CD4-positive, alpha-beta T cell (primary cell): ENCODE measurements at places on chromosomes 3 and 15.

DNA sequence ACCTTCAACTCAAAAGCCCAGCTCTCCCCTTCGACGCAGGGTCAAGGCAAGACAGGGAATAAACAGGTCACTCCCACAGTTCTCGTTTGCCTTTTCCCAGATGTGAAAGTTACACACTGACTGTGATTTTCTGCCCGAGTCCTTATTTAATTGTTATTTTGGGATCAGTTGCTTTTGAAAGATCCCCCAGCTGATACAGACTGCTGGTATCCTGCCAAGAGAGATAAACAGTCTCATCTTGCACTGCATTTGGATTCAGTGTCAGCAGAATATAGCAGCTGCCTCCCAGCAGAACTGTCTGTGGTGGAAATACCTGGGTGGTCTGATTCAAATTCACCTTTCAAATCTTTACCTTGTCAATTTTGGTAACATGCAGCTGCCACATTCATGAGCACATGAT is 56.0 kb upstream of the FAM3D start:
- no peak for DNase-seq

GRCh38 chr3:174346571-174346970 is 512.6 kb upstream of the NAALADL2 start:
- DNase-seq: no peak

- no peak for DNase-seq
These were observed 7.3 kb downstream of the ILDR1 start for GRCh38 chr3:122014741-122015140.

DNA sequence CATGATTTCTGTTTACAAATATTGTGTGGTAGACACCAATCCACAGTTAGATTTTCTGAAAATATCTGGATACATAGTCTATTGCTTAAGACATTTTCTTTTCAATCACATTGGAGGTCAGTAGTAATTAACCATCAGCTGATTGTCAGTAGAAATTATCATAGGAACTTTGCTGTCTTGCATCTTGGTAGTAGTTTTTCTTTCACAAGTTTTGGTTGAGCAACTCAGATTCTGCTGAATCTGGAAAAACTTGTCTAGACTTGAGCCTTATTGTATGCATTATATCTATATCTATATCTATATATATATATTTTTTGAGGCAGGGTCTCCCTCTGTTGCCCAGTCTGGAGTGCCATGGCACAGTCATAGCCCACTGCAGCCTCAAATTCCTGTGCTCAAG is 4.0 kb downstream of the RAB11A start:
- no peak for DNase-seq

GRCh38 chr3:58271901-58272501 is 34.0 kb upstream of the RPP14 start:
- no peak for DNase-seq
